ENCODE measurements at places on chromosomes 13 and 19.

DNA sequence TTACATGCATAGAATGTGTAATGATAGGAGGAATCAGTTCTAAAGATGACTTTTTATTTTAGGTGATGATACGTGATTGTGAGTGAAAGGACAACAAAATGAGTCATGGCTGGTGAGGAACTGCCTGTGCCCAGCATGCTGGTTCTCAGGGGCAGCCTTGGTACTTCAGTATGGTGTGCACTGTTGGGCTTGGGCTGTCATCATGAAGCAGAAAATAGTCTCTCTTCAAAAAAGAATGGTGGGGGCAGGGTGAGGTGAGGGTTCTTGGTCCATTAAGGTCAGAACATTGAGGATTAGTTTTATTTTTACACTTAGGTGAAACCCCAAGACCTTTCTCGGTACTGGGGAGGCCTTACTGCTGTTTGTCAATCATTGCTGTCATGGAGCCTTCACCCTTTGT lies 309.5 kb downstream of the MTUS2 start:
- DNase-seq: no peak

- no peak for DNase-seq
Measured at GRCh38 chr19:29966588-29967249, 24.7 kb downstream of the URI1 start.

GRCh38 chr13:97276862-97277269 lies 54.7 kb downstream of the MBNL2 start:
- no peak for DNase-seq

DNA sequence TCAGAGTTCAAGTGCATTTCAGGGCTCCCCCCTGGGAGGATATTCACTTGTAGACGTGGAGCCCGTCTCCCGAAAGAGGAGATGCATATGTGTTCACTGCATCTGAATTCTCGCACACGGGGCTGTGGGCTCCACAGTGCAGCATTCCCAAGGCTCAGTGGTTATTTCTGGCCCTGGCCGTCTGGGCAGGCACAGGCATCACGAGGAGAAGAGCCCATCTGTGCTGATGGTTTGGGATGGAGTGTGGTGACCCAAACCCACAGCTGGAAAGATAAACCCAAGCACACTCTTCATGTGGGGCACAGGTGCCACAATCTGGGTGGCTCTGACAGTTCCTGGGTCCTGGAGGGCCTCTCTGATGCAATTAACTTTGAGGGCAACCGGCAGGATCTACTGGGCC lies 242.1 kb downstream of the TSHZ3 start:
- DNase-seq: no peak

DNA sequence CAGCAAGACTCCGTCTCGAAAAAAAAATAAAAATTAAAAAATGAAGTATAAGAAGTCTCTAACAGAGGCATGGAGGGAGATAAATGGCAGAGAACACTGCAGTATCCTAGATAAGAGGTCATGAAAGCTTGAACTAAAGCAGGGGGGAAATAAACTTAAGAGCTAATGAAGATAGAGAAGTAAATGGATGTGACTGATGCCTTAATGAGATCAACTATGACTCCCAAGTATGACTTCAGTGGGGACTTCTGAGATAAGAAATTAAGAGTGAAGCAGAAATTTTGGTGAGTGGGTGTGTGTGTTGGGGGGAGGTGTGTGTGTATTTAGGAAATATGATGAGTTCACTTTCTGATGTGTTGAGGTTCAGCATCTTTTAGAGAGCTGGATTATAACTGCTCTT lies 55.1 kb downstream of the DIAPH3 start:
- no peak for DNase-seq

DNA sequence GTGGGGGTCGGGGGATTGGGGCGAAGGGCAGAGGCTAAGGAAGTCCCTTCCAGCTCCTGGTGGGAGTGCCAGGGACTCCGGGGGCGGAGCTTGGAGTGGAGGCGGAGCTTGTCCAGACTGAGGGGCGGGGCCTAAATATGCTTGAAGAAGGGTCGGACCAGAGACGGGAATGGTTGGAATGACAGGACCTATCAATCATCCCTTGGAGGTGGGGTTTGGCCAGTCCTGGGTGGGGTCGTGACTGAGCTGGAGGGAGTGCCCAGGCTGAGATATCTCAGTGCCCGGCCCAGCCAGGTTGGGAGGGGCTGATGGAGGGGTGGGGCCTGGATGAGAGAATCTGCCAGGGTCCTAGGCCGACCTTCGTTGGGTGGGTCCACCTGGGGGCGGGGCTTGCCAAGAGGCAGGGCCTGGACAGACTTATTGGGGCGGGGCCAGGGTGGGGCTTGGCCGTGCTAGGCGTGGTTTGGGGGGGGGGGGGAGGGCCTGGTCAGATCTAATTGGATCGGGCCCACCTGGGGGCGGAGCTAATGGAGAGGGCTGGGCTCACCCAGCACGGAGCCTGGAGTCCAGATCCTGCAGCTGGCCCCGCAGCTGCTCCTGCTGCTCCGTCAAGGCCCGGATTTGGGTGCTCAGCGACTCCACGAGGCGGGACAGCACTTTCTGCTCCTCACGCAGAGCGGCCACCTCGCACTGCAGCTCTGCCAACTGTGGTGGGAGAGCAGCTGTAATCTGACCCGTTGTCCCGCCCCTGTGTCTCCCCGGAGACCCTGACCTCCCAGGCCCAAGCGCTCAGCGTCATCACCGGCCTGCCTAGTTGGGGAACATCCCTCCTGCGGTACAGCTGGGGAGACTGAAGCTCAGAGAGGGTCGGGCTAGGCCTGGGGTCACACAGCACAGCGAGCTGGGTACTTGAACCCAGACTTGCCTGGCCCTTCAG lies 2.6 kb upstream of the WIZ start:
- DNase-seq: peak; percentile 63

GRCh38 chr13:61253105-61253877 lies 162.4 kb downstream of the PCDH20 start:
- DNase-seq: peak; percentile 1

DNA sequence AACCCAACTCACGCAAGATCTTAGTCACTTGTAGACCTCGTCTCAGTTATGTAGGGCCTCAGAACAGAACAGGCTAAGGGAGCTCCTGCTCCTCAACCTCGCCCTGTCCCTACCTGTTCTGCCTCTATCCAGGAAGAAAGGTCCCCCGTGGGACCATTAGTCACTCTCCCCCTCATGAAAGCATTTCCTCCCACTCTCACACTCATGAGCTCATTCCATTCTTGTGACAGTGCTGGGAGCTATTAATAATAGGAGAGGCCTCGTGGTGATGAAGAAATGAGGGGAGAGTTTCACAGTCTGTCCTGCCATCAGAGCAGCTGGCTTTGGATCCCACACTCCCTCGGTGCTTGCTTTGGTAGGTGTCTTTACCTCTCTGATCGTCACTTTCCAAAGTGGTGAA lies 10.2 kb downstream of the PPP2R1A start:
- DNase-seq: no peak

GRCh38 chr13:106477303-106477702 lies 58.2 kb downstream of the EFNB2 start:
- no peak for DNase-seq

- no peak for DNase-seq
Measured at GRCh38 chr13:51557438-51557837, 26.8 kb upstream of the WDFY2 start.

DNA sequence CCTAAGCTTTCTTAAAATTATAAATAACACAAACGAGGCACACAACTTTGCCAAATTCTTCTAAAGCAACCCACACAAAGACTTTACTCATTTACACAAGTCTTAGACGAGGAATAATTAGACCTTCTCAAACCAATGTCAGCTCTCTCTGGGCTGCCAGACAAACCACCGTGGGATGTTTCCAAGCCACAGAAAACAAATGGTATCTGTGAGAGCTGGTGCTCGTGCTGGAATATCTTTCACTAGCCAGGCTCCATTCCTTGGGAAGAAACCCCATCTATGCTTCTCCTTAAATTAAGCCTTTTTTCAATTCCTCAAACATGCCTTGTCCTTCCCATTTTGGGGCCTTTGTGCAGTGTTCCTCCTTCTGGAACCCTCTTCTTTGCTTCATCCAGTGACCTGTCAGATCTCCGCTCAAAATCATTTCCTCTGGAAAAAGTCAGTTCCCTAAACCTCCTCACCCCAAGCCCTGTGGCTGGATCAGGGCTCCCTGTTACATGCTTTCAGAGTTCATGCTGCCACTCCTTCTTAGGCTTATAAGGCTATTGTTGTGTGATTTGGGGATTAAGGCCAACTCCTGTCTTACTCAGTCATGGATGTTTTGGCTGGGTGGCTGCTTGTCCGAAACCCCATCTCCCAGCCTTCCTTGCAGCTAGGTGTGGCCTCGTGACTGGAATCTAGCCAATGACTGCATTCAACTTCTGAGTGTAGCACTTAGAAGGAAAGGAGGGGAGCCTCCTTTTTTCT lies 64.2 kb upstream of the GTF2F2 start:
- DNase-seq: peak; percentile 22

DNA sequence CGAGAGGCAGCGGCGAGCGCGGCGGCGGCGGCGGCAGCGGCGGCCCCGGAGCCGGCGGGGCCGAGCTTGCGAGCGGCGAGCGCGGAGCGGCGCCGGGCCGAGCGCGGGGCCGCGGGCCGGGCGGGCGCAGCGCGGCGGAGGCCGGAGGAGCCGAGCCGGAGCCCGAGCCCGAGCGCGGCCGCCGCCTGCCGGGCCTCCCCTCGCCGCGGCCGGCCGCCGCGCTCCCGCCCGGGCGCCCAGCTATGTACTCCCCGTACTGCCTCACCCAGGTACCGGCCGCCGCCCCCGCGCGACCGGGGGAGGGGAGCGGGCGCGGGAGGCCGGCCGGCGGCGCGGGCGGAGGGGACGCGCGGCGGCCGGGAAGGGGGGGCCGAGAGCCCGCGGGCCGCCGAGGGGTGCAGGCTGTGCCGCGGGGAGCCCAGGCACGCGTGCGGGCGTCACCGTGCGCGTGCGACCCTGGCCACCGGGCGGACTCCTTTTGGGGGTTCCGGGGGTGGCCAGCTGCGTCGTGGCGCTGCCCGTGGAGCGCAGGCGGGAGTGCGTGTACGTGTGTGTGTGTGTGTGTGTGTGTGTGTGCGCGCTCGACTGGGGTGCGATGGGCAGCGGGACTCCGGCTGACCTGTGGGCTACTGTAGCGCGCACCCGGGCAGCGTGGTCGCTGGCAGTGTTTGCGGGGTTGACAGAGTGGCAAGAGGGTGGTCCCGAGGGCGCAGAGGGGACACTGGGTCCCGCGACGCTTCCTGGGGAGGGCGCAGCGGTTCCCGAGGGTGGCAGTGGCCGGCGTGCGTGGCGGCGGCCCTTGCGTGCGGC lies 526 bp downstream of the NFIX start:
- DNase-seq: peak; percentile 48

DNA sequence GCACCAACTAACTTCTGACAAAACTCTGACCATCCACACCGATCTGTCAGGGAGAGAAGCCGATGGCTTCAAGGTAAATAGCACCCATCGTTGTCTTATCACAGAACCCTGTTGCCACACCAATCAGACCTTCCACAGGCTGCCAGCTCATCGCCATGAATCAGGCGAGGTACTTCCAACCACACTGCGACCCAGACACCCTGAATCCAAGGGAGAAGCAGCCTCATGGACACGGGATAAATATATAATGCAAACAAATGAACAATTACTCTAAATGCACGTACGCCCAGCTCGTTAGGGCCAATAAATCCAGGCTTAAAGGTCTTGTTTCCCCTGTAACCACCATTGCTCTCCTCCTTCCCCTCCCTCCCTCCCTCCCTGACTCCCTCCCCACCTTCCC lies 20.8 kb downstream of the RANBP3 start:
- no peak for DNase-seq

GRCh38 chr19:15266683-15267082 lies 34.4 kb upstream of the EPHX3 start:
- DNase-seq: no peak

GRCh38 chr13:94994506-94994905 lies 282.2 kb upstream of the SOX21 start:
- no peak for DNase-seq

- no peak for DNase-seq
Measured at GRCh38 chr13:64909184-64909583, 2321.0 kb downstream of the PCDH9 start.

GRCh38 chr13:46712524-46712923 lies 84.4 kb downstream of the ESD start:
- no peak for DNase-seq

- peak; percentile 70 for DNase-seq
Measured at GRCh38 chr13:49669735-49670309, 21.5 kb downstream of the EBPL start.

- no peak for DNase-seq
Measured at GRCh38 chr13:113796964-113797676, 38.1 kb downstream of the TMEM255B start.

DNA sequence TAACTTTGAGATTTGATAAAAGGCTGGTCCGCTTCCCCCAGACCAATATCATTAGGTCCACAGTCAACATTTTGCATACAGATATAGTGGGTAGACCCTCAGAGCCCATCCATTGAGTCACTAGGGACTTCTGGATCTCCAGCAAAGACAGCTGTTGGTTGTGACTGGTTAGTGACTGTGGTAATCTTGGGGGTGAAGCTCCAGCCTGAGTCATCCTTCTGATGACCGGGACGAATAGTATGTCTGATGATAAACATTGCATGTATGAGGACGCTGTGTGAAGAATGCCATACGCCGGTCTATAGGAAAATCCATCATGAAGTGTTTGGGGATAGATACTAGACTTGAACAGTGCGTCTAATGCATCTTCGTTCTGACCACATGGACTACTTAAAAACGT lies 307.0 kb downstream of the UQCRFS1 start:
- DNase-seq: no peak

DNA sequence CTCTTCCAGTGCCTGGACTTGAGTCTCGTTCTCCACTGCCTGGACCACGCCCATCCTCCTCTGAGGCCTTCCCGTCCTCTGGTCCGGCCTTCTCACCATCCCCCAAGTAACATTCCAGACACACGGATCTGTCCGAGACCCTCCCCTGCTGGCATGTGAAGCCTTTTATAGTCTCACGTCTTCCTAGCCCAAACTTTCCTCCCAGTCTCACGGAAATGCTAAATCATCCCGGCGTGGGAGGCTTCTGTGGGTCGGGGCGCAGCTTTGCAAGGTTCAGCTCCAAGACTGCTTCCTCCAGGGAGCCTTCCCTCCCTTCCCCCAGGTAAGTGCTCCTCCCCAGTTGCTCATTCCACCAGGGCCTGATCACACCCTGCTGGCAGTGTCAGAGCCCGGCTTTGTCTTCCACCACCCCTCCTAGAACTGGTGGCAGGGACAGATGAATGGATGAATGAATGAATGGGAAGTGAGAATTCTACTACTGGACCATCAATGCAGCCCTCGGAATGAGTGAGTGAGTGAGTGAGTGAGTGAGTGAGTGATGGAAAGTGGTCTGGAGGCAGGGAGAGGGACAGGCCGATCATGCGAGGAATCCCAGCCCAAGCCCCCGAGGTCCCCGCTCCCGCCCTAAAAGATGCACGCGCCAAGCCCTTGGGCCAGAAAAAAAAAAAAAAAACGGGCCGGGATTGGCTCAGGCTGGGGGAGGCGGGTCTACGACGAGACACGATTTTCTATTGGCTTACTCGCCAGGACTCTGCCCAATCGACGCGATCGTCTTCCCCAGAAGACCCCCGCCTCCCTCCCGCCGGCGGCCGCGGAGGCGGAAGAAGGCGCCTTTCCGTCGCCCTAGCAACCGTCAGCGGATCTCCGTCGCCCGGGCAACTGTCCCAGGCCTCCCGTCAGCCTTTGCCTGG lies 9.3 kb downstream of the EPHX3 start:
- DNase-seq: peak; percentile 93

GRCh38 chr13:87274209-87274819 lies 396.9 kb upstream of the SLITRK5 start:
- peak; percentile 81 for DNase-seq

GRCh38 chr13:106382534-106382933 lies 152.9 kb downstream of the EFNB2 start:
- DNase-seq: no peak

Data from KBM-7 (cell line).